ENCODE measurements at places on chromosomes 11 and 22.

- peak; percentile 15 for DNase-seq
Observed at GRCh38 chr11:95093548-95093947, 3.9 kb downstream of the ENDOD1 start.

DNA sequence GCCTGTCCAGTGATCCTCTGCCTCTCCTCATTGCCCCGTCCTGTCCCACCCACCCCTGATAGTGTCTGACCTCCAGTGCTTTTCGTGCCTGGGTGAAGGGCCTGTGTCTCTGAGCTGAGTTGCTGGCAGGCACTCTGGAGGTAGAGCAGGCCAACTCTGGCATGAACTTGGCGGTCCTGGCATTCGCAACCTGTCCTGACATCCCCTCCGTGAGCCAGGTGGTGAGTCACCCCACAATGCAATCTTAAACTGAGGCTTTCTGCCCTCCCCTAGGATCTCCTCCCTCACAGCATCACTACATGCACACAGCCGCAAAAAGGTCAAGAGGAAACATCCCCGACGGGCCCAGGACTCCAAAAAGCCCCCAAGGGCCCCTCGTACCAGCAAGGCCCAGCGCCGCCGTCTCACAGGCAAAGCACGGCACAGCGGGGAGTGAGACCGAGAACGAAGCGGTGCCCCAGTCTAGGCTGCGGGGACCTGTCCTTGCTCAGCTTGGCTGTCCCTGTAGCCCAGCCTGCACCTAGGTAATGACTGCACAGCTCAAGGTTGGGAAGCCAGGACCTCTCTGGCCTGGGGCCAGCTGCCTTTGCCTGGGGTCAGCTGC is 4.9 kb downstream of the NOL12 start:
- DNase-seq, result no peak

GRCh38 chr22:23878219-23878618 is 16.0 kb upstream of the MIF start:
- no peak for DNase-seq

DNA sequence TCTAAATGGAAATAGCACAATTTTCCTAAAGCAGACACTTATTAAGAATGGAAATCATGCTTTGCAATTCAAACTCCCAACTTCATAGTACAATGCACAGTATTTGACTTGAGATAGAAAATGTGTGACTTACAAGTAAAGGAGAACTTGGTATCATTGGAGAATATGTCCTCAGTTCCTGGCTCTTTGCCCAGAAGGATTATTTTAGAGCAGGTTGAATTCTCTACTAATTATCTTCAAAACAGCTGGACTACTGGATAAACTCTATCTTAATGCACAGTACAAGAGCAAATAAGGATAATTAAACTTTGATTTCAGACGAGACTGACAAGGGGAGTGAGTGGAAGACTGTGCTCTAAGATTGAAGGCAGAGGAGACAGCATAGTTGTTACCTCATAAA is 839.4 kb downstream of the OPCML start:
- DNase-seq, result peak; percentile 20

DNA sequence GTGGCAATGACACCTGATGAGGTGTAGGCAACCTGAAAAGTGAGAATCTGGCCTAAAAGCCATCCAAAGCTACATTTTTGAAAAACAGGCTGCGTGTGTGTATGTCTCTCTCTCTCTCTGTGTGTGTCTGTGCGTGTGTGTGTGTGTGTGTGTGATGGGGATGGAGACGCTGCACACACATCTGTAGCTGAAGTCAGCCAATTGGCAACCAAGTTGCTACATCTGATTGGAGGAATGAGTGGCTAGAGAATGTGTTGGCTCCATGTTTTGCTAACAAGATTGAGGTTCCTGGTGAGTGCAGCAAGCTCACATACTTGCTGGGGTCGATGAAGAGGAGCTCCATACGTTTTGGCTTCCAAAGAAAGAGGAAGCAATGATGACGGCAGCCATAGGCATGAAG is 311.4 kb upstream of the NCAM1 start:
- no peak for DNase-seq

DNA sequence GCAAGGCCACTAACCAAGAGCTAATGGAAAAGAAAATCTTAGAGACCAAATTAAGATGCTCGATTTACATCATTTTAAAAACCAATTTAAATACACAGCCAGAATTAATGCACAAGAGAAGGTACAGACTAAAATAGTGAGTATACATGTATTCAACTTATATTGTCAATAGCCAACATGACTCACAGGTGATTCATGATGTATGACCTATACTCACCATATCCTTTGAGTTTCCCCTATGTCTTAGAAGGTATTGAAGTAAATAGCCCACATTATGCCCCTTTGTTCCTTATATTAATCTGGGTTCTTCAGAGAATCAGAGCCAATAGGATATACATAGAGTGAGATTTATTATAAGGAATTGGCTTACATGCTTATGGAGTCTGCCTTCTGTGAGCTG is 97.5 kb upstream of the ANO3 start:
- no peak for DNase-seq

- DNase-seq, result no peak
Observed at GRCh38 chr22:30301995-30302809, 12.9 kb upstream of the CASTOR1 start.

DNA sequence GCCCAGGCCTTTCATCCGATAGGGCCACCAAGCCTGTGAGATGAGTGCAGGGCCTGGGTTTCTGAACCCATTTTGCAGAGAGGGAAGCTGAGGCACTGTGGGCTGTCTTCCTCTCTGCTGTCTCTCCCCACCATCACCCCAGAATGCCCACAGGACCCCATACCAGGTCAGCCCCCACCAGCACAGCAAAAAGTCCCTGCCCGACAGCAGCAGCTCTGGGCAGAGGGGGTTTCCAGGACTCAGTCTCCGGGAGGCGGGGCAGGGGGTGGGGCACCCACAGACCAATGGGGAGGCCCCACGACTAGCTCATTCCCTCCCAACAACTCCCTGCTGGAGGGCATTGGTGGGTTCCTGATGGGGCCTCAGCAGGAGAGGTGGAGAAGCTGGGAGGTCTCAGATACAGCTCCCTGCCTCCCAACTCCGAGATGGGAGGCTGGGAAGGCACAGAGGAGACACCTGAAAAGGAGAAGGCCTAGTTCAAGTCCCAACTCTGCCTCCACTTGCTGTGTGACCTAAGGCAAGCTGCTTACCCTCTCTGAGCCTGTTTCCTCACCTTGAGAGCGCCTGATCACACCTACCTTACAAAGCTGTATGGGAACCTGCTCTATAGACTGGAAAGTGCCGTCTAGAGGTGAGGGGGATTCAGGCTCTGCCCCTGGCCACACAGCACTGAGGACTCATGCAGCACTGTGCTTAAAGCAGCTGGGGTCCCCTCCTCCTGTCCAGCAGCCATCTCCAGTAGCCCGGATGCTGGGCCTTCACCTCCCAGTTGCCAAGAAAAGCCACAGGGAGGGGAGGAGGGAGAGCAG is 3.5 kb downstream of the CBX7 start:
- no peak for DNase-seq

- no peak for DNase-seq
Observed at GRCh38 chr11:118901494-118902335, 18.0 kb downstream of the CXCR5 start.

GRCh38 chr11:34680918-34681586 is 60.2 kb downstream of the EHF start:
- DNase-seq, result no peak

All from COR-L47 (cell line).